ENCODE measurements at places on chromosomes 4 and X. TPM values are rescaled to one million over a fixed set of nuclear protein-coding genes. Genes with fewer than 3 reads are reported as not detected.

Gene NLGN3
- total RNA-seq = 0.29 TPM

Gene RPS6KA6
- total RNA-seq = 4.7 TPM

Gene AWAT2
- total RNA-seq = not detected

Gene VCX
- total RNA-seq = not detected

DNA sequence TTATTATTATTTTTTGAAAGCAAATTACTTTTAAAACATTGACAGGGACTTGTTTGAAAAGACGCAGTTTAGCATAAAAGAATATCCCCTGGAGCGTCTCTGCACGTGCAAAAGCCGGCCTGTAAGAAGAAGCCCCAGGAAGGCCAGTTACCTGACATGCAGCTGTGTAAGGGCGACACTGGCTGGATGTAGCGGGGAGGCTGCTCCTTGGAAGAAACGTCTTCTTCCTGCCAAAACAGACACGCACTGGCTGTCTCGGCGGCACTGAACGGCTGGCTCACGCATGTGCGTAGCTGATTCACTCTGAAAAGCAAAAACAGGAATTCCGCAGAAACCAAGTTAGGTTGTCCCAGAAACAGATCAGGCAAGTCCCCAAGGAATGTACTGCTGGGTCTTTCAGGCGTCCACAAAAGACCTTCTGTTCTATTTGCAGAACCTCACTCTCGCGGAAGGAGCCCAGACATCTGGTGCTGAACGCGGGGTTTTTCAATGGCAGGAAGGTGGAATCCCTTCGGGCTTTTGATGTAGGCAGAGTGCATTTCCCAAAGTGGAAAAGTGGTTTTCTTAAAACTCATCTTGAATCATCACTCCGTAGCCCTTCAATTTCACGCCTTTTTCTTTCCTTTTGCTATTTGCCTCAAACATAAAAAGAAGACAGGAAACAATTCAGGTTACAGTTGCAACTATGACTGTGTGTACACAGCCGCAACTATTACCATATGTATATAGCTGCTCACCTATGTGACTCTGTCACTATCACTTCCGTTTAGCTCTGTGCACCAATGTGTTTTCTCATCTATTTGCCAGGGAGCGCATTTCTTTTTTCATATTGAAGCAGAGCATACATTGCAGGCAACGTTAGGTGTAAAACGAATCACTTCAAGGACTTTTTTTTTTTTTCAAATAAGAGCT lies 38.1 kb upstream of the ARSH start:
- no peaks in the 10 kb centered on the region for H3K4me1 ChIP-seq
- peak; percentile 50 for DNase-seq
- H3K4me3 ChIP-seq = peak overlapping the region; percentile 63
- H3K27me3 ChIP-seq = no peaks in the 10 kb centered on the region
- H3K36me3 ChIP-seq = no peaks in the 10 kb centered on the region
- no peak overlapping the region for H3K27ac ChIP-seq

- no peak overlapping the region for H3K4me3 ChIP-seq
- H3K4me1 ChIP-seq = peaks cover 22% of the 10 kb centered on the region
Observed at GRCh38 chr4:88018466-88018865, 11.0 kb downstream of the PKD2 start.

- no peaks in the 10 kb centered on the region for H3K4me1 ChIP-seq
- no peaks in the 10 kb centered on the region for H3K36me3 ChIP-seq
- no peaks in the 10 kb centered on the region for H3K27me3 ChIP-seq
Observed at GRCh38 chrX:117711782-117712181, 404.8 kb downstream of the KLHL13 start.

DNA sequence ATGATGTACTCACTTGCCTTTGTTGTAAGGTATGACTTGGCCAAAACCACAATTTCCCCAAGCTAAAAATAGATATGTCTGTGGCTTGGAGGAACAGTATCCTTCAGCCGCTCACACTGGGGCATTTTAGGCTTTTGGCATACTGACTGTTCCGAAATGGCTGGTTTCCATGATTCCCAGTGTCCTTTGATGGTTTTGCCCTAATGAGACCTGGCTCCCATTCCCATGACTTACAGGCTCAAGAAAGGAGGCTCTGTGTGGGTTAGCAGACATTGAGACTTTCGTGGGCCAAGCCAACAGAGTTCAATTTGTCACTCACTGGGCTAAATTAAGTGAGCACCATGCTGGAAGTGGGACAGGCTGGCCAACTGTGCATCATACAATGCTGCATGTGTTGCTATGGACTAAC lies 150.6 kb downstream of the CEP135 start:
- H3K27me3 ChIP-seq = peaks cover 18% of the 10 kb centered on the region
- no peaks in the 10 kb centered on the region for H3K36me3 ChIP-seq
- H3K4me1 ChIP-seq = no peaks in the 10 kb centered on the region
- H3K27ac ChIP-seq = no peak overlapping the region

DNA sequence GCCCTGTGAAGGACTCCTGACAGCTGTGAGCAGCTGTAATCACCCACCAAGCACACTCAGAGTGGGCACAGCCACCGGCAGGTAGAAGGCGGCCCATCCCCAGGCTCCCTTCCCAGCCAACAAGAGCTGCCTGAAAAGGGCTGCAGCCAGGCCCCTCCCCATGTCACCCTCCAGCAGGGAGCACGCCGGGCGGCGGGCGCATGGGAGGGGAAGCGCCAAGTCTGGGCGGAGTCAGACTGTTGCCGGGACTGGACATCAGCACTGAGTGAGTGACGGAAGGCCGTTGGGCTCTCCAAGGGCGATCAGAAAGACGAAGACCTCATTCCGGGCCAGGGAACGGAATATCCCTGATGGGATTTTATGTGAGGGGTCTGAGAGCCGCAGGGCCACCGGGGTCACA lies 82.1 kb downstream of the PPP2R2C start:
- H3K4me3 ChIP-seq = no peak overlapping the region
- no peaks in the 10 kb centered on the region for H3K27me3 ChIP-seq
- no peak overlapping the region for H3K27ac ChIP-seq
- no peaks in the 10 kb centered on the region for H3K36me3 ChIP-seq
- DNase-seq = no peak
- peaks cover 14% of the 10 kb centered on the region for H3K4me1 ChIP-seq

DNA sequence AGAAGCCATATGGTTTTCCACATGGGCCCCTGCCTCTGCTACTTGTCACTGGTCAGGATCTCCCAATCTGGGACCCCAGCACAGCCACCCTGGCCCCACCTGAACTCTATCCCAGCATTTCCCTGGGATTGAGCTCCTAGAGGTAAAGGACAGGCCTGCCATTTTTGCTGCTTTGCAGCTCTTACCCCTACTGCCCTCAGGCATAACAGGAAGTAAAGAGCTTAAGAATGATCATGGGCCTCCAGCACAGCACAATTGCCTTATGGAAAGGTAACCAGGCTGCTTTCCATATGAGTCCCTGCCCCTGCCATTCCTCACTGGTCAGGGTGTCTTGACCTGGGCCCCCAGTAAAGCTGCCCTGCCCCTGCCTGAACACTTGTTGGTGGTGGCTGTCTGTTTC lies 254.9 kb upstream of the ZCCHC13 start:
- no peak overlapping the region for H3K27ac ChIP-seq
- no peaks in the 10 kb centered on the region for H3K27me3 ChIP-seq
- DNase-seq = no peak

- peak overlapping the region; percentile 30 for H3K4me3 ChIP-seq
- no peaks in the 10 kb centered on the region for H3K27me3 ChIP-seq
- peak overlapping the region; percentile 67 for H3K27ac ChIP-seq
- H3K4me1 ChIP-seq = peaks cover 40% of the 10 kb centered on the region
- peak; percentile 69 for DNase-seq
Observed at GRCh38 chr4:147736458-147736857, 4.6 kb downstream of the ARHGAP10 start.

Data from PC-3 (cell line).